ENCODE measurements at places on chromosomes 1 and 21.
A peak's percentile ranks its signal among the peaks of the same experiment; 100 is the strongest.

- no peak for DNase-seq
These were observed 5.1 kb downstream of the PDE9A start for GRCh38 chr21:42658320-42659105.

- no peak for DNase-seq
These were observed 195.6 kb downstream of the ZNF326 start for GRCh38 chr1:90190523-90190922.

GRCh38 chr1:222852326-222852725, 37.5 kb downstream of the DISP1 start:
- no peak for DNase-seq

DNA sequence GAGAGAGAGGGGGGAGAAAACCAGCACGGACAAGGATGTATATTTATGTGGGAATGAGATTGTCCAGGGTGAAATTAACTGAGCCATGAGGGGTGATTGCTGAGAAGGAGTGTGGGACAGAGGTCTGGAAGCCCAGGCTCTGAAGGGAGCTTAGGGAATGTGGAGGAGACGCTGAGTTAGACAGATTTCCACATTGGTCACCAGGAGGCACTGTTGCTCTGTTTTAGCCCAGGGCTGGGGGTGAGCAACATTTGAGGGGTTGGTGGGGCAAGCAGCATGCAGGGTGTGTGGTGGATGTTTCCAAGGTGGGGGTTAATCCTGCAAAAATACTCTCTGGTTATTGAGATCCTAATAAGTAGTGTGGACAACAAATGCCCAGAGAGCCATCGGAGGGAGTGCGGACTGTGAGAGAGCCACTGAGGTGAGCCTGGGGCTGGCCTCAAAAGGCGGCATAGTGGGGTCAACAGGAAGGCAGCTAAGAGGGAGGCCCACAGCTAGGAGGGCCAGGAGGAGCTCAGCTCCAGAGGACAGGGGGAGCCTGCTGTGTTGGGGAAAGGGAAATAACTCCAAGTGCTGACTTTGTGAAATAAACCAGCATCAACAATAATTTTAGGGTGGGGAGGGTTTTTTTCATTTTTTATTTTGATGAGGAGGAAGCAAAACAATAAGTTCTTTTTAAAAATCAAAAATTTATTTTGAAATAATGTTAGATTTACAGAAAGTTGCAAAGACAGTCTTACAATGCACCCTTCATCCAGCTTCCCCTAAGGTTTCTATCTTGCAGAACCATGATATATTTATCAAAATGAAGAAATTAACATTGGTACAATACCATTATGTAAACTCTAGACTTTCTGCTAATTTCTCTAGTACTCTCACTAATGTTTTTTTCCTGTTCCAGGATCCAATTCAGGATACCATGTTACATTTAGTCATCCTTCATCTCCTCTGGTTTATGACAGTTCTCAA, 82.8 kb upstream of the CD34 start:
- DNase-seq = no peak

GRCh38 chr1:40232444-40232843, 15.3 kb upstream of the TMCO2 start:
- peak; percentile 11 for DNase-seq

DNA sequence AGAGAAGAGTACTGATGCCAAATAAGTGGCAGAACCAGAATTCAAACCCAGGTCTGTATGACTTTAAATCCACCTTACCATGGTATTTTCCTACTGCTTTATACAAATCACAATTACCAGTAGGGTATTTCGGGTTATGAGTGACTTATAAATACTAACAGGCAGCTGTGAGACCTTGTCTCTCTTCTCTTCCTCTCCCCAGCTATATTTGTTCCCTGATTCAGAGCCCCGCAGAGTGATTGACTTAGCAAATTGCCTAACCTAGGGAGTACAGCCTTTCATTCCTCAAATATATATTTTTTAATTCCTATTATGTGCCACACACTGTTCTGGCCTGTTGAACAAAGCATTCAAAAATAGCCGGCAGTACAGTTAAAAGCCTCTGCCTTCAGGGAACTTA, 168.0 kb downstream of the CLEC20A start:
- DNase-seq = no peak

DNA sequence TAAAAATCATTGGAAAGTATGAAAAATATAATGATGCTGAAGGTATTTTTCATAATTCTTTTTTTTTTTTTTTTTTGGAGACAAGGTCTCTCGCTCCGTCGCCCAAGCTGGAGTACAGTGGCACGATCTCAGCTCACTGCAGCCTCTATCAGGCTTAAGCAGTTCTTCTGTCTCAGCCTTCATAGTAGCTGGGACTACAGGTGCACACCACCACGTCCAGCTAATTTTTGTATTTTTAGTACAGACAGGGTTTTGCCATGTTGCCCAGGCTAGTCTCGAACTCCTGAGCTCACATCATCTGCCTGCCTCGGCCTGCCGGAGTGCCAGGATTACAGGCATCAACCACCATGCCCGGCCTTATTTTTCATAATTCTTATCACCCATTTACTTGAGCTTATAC, 13.3 kb downstream of the SMAP2 start:
- no peak for DNase-seq

- DNase-seq = no peak
These were observed 27.1 kb downstream of the ACTA1 start for GRCh38 chr1:229406798-229407197.

GRCh38 chr1:166865926-166866325, 10.1 kb downstream of the TADA1 start:
- no peak for DNase-seq

GRCh38 chr21:38768471-38769063, 37.2 kb upstream of the ETS2 start:
- DNase-seq = peak; percentile 2

Data from stimulated activated CD8-positive, alpha-beta memory T cell treated with anti-CD3 and anti-CD28 coated beads, Interleukin-4, amount 100 ng/mL, for 4 hours (primary cell).